ENCODE measurements at places on chromosomes 7 and 10. TPM values are rescaled to one million over a fixed set of nuclear protein-coding genes. Genes with fewer than 3 reads are reported as not detected.

DNA sequence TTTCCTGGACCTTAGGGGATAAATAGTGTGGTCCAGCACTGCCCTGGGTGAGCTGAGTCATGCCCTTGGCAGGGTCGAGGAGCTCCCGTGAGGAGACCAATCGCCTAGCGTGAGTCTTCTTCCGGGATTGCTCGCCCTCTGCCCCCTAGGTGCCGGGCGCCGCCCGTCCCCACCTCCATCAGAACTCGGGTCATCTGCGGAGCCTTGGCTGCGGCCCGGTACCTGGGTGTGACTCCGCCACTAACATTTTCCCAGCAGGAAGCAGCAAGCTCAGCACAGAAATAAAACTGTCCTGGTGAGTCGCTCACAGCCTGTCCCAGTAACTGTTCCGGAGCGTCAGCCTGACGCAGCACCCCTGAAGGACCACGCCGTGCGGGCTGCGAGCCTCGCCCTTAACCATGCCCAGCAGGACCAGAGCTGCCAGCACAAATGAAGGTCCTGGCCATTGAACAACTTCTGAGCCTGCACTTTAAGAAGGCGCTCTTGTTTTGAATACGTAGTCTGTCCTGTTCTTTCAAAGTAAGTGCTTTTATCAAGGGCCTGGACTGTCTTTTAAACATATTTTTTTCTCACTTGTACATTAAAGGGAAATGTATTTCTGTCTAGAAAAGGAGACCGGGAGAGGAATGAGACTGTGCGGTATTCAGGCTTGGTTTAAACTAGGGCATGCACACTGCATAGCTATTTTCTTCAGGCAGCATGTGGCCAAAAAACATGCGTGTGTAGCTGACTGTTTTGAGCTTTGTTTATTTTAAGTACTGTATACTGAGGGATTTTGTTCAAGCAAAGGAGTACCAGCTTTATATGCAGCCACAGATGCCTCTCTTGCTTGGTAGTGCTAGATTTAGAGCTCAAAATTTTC, 136.7 kb downstream of the HECW1 start:
- peak; percentile 77 for DNase-seq

GRCh38 chr7:37352974-37353948, 95.4 kb downstream of the ELMO1 start:
- peak; percentile 44 for DNase-seq

DNA sequence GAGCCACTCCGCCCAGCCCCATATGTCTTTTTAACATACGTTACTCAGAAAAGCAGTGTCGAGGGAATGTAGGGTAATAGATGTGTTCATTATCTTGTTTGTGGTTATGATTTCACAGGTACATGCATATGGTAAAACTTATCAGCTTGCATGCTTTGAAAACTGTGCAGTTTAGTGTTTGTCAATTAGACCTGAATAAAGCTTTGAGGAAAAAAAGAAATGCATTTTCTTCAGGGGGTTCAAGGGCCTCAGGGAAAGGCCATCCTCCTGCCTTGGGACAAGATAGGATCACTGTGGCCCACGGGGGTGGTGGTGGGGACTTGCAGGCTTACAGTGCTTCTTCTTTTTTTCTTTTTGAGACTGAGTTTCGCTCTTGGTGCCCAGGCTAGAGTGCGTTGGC, 16.0 kb upstream of the C10orf95 start:
- DNase-seq: no peak

Gene EN2
- total RNA-seq: not detected

GRCh38 chr10:29555091-29555745, 79.6 kb downstream of the SVIL start:
- DNase-seq: no peak

DNA sequence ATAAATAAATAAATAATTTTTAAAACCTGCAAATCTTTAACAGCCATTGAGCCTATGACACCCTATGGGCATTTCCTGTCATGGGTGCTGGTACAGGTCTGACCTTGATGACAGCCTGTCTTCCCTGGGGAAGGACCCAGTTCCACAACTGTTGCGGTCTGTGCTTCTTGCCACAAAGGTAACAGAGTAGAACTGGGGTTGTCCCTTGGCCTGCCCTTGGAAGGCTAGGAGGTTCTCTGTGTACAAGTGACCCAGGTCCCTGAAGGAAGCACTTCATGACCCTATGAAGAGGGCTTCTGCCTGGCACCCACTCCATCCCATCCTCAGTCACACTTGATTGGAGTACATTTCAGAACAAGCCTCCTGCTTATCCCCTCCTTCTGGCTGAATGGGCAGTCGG, 66.9 kb downstream of the OGDH start:
- no peak for DNase-seq

Data from mucosa of descending colon (tissue), 3 donors.